ENCODE measurements at places on chromosomes 2 and 18. TPM values are rescaled to one million over a fixed set of nuclear protein-coding genes. Genes with fewer than 3 reads are reported as not detected.
A peak's percentile ranks its signal among the peaks of the same experiment; 100 is the strongest.

AGAP1 gene
- not detected for total RNA-seq

NTSR2 gene
- not detected for total RNA-seq

DSC2 gene
- not detected for total RNA-seq

TUBA4B gene
- not detected for total RNA-seq

STPG4 gene
- total RNA-seq, result 0.72 TPM

DNA sequence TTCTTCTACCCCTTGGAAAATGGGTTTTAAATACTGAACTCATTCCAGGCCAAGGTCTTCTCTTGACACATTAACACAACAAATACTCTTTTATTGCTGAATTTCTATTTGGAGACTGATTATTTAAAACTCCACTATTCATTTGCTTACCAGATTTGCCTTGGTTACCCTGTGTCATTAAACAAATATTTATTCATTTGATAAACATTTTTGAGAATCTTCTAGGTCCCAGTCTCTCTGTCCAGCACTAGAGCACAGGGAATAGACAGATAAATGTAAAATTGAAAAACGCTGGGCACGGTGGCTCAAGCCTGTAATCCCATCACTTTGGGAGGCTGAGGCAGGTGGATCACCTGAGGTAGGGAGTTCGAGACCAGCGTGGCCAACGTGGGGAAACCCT, 9.8 kb upstream of the MRO start:
- no peak for DNase-seq

DNA sequence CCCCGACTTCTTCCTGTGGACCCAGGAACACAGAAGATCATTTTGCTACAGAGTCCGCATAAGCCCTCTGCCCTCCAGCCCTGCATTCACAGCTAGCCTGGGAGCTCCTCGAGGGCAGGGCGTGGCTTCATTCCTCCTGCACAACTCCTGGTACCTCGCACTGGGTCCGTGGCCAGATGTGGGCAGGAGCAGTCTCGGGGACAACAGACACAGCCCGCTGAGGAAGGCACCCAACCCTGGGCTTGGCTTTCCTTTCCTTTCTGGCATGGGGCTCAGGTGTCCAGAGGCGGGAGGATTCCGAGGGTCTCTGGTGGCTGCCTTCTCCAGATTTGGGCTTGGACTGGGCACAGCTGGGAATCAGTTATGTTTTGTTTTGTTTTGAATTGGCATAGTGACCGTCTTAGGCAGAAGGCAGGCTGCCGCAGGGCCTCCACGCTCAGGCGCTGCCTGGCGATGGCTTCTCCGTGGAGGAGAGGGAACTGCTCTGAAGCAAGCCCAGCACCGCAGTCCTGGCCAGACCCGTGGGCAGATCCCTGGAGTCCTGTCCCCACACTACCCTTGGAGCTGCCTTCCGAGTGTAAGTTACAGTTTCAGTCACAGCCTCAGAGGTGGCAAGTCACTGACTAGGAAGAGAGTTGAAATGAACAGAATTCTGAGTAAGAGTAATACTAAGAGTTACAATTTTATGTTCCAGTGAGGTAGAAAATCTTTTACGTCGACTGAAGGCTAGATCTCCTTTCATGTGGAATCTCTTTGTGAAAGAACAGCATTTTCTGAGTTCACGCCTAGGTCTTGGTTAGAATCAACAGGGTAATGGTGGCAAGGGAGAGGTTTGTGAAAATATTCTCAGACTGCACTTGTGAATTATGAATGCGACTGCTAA, 47.9 kb downstream of the LDLRAD4 start:
- no peak for DNase-seq

DNA sequence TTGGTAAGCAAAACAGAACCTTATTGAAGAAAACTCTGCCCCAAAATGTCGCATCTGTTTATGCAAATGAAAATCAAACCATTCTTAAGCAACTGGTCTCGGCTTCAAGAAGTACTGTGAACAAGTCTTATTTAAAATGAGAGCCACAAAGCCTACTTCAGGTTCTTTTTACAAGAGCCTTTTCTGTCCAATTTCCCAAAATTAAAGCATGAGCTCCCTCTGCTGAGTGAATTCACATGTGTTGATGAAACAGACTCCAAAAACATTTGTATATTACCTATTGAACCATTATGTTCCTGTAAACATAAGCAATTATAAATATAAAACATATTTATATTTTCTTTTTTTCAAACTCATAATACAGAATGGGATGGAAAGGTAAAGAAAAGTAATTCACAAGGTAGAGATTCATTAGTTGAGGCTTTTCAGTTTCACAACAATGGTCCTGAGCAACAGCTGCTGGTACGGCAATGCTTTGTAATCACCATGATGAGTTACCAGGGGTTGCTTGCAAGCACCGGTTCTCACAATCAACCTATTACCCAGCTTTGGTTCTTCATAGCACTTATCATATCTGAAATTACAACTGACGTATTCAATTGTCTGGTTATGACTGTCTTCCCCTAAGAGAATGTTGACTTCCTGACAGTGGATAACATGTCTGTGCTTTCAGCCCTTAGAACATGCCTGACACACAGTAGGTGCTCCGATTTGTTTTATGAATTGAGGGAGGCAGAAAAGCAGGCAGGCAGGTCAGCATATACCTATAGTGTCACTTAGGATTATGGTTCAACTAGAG, 108.4 kb upstream of the BZW1 start:
- peak; percentile 84 for DNase-seq

- peak; percentile 50 for DNase-seq
Observed at GRCh38 chr2:137838255-137839092, 125.8 kb upstream of the HNMT start.

- DNase-seq, result no peak
Observed at GRCh38 chr2:198596985-198597384, 792.6 kb downstream of the PLCL1 start.

GRCh38 chr2:195575016-195575415, 82.0 kb upstream of the SLC39A10 start:
- no peak for DNase-seq

- no peak for DNase-seq
Observed at GRCh38 chr2:187612857-187613256, 58.6 kb upstream of the TFPI start.

- no peak for DNase-seq
Observed at GRCh38 chr18:10234281-10234680, 220.2 kb upstream of the APCDD1 start.

- no peak for DNase-seq
Observed at GRCh38 chr2:224910574-224910925, 131.7 kb downstream of the DOCK10 start.

GRCh38 chr2:119756837-119757236, 2.9 kb upstream of the PTPN4 start:
- DNase-seq, result no peak

DNA sequence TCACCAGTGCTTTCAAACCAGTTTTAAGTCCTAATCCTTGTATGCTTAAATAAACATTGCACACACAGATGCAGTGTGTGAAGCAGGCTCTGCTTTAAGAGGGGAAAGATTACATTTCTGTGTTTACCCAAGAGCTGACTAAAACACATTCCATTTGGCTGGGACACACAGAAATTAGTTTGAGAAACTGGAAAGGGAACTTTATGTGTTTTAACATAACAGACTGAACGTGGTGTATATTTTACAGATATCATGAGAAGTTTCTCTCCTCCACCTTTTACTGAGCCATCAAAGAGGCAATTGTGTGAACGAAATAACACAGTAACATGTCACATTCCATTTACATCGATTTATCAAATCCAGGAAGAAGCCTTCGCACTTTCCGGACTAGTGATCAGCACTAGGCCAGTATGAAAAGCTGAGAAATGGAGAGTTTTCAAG, 121.8 kb downstream of the MAIP1 start:
- DNase-seq, result no peak

- no peak for DNase-seq
Observed at GRCh38 chr2:172375251-172375650, 52.1 kb upstream of the ITGA6 start.

DNA sequence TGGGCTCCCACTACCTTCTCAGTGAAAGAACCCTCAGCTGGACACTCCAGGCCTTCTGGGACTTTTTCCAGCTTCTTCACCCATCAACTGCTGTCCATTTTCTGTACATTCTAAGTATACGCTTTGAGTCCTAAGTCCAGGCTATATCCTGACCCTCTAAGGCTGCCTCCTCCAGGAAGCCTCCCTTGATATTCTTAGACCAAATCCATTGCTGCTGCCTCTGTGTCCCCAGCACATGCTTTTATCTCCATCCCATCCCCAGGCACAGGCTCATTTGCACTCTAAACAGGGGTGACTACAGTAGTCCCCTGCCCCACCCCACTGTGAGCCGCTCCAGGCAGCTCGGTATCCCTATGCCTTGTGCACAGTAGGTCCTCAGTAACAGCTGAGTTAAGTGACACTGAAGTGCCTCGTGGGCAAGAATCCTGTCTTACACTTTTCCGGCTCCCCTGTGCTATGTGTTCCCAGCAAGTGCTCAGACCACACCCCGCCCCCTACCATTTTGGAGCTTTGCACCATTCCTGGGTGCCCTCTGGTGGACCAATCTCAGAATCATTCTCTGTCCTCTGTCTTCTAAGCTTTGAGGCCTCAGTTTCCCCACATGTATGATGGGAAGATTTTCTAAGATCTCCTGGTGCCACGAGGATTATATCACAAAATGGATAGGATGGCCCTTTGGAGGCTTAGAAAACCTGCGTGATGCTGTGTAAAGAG, 34.9 kb downstream of the EMX1 start:
- no peak for DNase-seq

- DNase-seq, result no peak
Observed at GRCh38 chr2:238920053-238920452, 72.2 kb downstream of the TWIST2 start.

DNA sequence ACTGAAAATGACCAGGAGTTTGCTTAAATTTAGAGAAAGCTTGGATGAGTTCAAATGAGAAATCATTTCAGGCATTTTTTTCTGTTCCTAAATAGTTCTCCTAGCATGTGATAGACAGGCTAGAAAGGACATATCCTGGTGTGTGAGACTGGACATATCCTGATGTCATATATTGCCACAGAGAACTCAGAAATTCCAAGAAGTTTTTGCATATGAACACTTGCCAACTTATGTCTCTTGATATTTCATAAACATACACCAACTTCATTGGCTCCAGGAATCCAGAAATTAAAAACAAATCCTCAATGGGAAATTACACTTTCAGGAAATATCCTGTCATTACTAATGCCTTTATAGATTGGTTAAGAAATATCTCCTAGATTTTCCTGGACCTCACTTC, 2.9 kb upstream of the SERPINB4 start:
- DNase-seq, result no peak

DNA sequence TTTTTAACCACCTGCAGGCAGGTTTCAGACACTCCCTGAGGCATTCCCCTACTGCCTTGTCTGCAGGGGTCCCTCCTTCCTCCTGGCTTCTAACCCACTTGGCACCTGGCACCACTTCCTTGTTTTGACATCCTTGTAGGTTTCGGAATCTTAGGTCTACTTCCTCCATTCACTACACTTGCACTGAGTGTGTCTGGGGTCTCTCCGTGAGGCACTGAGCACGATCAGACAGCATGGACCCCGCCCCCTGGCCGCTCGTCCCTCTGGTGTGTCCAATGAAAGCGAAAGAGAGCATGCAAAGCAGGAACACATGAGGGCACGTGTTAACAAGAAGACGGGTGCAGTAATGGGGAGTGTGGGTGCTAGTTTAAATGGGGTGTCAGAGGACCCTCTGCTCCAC, 63.8 kb downstream of the HAUS1 start:
- DNase-seq, result peak; percentile 88

GRCh38 chr2:239747274-239747673, 277.9 kb downstream of the NDUFA10 start:
- DNase-seq, result no peak

DNA sequence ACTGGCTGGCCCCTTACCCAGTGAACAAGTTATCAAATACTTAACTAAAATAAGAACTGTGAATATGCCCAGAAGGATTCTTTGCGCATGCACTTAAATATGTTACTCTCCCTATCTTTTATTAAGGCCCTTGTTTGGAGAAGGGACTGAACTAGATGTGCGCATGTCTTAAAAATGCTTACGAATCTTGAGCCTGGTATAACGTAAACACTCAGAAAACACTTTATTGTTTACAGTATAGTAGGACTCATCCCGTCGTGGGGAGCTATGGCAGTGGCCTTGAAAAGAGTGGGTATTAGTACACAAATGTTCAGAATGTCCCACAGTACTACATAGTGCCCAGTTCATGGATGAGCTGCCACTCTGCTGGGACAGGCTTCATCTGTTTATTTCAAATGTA, 75.9 kb upstream of the MAP4K3 start:
- DNase-seq, result no peak

- no peak for DNase-seq
Observed at GRCh38 chr2:24586955-24587354, 95.9 kb downstream of the NCOA1 start.

GRCh38 chr2:201444746-201445465, 6.4 kb downstream of the TRAK2 start:
- DNase-seq, result no peak

GRCh38 chr2:42722320-42723190, 41.4 kb downstream of the OXER1 start:
- DNase-seq, result no peak

DNA sequence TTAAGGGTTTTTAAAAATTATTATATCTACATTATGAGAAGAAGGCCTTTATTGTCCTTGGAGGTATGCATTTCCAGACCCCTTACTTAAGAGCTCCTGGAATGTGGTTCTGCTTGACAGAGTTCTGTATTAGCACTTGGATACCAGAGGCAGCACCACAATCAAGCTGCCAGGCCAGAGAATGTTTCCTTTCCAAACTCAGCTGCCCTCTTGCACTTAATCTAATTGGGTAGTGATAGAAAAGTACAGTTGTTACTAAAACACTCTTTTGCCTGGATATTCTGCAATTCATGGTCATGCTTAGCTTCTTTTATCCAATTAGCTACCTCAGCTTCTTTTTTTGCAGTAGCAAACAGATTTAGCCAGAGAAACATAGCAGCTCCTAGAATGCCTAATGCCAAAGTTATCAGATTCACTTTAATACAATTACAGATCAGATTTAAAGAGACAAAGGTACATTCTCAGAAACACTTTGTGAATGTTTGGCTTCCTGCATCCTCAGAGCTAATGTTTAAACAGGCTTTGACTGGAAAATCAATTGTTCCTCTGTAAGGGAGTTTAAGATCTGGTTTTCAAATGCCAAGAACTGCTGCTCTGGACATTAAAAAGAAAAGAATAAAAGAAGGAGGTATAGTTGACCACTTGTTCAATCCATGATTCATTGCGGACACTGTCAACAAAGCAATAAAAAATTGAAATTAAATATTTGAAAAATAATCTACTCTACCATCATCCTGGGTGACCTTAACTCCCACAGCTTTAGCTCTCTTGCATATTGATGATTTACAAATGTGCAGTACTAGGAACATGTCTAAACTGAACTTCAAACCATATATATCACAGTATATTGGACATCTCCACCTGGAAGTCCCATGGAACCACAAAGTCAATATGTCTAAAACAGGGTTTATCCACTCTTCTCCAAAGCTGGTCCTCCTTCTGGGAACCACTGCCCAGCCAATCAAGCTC, 12.8 kb downstream of the NOSTRIN start:
- no peak for DNase-seq

Data from OCI-LY7 (cell line).